Ovary (tissue), 10 donors: ENCODE measurements at places on chromosomes 2 and 18. TPM values are rescaled to one million over a fixed set of nuclear protein-coding genes. Genes with fewer than 3 reads are reported as not detected.

Gene TMEM247
- not detected for total RNA-seq

Gene CNTNAP5
- not detected for total RNA-seq

- DNase-seq, result no peak
Measured at GRCh38 chr2:227870710-227871374, 589 bp upstream of the DAW1 start.

GRCh38 chr2:162044586-162044985 lies 29.4 kb downstream of the DPP4 start:
- DNase-seq, result no peak

DNA sequence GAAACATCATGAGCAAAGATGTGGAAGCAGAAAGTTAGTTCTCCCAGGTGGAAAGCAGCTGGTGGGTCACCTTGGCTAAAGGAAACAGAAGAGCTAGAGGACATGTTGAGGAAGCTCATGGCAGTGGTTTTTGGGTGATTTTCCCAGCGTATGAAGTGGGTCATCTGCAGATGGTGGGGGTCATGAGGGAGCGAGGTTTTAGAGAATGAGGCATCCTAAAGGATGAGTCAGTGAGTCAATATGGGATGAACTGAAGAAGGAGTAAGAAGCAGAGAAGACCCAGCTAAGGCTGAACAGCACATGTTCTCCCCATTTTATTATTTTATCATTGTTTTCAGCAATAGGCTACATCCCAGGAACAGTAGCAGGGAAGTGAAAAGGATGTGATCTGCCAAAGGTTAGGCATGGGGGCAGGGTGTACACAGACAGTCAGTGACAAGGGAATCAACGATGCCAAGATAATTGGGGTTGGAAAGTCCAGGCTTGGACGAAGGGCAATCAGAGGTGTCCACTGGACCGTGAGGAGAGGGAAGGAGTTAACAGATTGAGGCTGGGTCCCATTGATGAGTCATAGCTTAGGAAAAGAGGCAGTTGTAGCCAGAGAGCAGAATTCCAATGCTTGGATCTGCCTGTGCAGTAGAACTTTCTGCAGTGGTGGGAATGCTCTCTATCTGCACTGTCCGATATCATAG lies 289.3 kb upstream of the RAB12 start:
- no peak for DNase-seq

DNA sequence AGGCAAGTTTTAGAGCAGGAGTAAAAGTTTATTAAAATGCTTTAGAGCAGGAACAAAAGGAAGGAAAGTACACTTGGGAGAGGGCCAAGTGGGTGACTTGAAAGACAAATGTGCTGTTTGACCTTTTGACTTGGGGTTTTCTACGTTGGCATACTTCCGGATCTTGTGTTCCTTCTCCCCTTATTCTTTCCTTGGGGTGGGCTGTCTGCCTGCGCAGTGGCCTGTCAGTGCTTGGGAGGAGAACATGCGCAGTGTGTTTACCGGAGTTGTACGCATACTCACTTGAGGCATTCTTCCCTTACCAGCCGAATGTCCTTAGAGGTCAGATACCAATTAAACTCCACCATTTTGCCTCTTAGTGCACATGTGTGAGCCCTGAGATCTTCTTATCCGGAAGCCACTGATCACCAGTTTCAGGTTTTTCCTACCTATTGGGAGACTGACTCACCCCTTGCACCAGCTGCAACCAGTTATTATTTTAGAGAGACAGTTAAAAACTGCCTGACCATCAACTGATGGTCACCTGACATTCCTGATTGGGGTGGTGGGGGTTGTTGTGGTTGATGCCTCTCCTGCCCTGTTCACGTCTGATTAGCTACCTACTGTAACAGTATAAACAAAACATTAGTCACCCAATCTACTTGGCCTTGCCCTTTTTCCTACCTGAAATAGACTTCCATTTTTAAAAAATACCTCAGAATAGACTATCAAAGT lies 67.5 kb downstream of the NYAP2 start:
- no peak for DNase-seq

DNA sequence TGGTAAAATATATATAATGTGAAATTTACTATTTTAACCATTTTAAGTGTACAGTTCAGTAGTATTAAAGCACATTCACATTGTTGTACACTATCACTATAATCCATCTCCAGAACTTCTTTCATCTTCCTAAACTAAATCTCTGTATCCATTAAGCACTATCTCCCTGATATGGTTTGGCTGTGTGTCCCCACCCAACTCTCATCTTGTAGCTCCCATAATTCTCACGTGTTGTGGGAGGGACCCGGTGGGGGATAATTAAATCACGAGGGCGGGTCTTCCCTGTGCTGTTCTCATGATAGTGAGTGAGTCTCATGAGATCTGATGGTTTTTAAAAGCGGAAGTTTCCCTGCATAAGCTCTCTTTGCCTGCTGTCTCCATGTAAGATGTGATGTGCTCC lies 178.9 kb upstream of the NABP1 start:
- DNase-seq, result no peak

DNA sequence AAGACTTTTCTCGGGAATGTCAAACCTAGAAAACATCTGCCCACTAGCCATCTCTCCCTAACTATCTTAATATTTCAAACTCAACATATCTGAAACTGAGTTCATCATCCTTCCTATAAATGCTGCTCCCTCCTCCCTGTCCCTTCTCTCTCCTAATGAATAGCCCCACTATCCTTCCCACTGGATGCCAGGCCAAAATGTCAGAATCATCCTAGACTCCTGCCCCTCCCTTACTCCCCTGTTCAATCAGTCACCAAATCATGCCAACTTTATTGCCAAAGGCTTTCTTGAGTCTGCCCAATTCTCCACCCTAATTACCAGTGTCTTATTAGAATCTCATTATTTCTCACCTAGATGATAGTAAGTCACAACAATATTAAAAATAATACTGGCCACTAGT lies 8.5 kb downstream of the EVA1A start:
- no peak for DNase-seq

GRCh38 chr2:50181212-50181611 lies 850.7 kb downstream of the NRXN1 start:
- DNase-seq, result no peak

DNA sequence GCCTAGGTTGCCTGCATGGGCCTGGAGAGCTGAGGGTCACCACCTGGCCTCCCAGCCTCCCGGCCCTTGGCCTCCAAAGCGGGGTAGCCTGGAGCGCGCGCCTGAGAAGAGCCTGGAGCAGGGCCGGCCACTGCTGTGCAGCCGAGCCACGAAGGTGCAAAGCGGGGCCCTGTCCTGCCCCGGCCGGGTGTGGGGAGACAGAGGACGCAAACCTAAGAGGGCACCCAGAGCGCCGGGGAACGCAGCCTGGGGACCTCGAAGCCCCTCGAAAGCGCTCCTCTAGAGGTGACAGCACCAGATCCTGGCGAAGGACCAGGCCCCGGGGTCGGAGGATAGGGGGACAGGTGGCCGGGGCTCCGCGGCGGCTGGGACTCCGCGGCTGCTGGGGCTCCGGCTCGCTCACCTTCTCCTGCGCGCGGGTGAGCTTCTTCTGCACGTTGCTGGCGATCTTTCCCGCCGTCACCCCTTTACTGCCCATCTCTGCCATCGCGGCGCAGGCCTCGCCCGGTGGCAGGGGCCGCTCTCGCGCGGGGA lies 430 bp downstream of the BIN1 start:
- DNase-seq, result peak; percentile 63

GRCh38 chr2:235793163-235793752 lies 299.4 kb downstream of the AGAP1 start:
- no peak for DNase-seq

GRCh38 chr2:38475567-38475881 lies 98.5 kb upstream of the ATL2 start:
- no peak for DNase-seq

DNA sequence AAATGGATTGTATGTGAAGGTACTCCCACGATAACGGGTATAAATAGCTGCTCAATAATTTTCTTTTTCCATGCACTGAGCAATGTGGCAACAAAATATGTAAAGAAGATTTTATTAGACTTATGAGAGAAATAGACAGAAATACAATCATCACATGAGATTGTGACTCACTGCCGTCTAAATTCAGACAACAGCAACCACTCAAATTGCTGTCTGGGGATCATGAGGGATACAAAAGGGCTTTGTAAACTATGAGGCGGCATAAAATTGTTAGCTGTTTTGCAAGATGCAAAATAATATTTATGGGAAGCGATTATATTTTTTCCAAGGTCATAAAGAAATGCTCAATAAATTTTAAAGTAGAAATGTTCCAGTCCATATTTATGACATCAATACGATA lies 259.1 kb upstream of the AGAP1 start:
- no peak for DNase-seq

DNA sequence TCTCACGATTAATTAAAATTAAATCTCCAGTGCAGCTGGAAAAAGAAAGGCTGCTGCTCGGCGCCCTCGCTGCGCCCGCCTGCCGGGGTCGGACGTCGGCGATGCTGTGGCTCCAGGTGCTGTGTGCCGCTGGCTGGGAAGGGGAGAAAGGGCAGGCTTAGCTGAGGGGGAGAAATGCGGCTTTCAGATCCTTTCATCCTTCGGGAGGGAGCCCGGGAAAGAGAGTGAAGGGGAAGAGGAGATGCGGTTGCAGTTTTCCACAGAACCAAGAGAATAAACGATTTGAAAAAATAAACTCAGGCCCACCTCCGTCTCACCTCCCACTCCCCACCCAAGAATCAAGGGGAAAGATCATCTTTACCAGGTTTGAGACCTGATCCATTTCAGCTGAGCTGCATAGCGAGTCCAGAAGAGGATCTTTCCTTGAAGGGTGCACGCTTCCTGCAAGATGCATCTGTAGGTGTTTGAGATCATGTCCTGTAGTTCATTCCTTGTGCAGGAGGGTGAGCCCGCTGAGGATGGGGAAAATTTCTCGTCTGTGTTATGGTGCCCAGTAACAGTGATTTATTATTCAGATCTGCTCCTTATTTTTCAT lies 495 bp downstream of the TMEM169 start:
- no peak for DNase-seq

DNA sequence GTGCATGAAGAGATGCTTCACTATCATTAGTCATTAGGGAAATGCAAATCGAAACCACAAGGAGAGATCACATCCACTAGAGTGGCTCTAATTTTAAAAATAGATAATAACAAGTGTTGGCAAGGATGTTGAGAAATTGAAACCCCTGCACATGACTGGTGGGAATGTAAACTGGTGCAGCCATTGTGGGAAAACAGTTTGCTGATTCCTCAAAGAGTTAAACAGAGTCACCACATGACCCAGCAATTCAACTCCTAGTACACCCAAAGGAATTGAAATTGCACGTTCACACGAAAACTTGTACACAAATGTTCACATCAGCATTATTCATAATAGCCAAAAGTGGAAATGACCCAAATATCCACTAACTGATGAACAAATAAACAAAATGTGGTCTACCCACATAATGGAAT lies 179.5 kb downstream of the BCL2 start:
- DNase-seq, result no peak
